Left lobe of liver (tissue), 2 donors: ENCODE measurements at places on chromosomes 16 and 17.

- no peak for DNase-seq
These were observed 265.3 kb downstream of the SEC14L1 start for GRCh38 chr17:77405867-77406732.

DNA sequence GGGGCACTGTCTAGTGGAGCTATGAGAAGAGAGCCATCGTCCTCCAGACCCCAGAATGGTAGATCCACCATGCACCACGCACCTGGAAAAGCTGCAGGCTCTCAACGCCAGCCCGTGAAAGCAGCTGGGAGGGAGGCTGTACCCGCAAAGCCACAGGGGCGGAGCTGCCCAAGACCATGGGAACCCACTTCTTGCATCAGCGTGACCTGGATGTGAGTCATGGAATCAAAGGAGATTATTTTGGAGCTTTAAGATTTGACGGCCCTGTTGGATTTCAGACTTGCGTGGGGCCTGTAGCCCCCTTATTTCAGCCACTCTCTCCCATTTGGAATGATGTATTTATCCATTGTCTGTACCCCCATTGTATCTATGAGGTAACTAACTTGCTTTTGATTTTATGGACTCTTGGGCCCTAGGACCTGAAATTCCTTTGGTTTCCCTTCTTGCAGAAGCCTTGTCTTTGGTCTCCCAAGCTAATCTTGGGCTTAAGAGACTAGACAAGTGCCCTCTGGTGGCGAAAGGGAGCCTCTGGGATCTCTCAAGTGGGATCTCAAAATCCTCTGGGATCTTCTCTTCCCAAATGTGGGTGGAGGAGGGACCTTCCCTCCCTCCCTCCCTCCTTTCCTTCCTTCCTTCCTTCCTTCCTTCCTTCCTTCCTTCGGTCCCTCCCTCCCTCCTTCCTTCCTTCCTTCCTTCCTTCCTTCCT lies 58.2 kb upstream of the HAPSTR1 start:
- no peak for DNase-seq

GRCh38 chr16:54633943-54634362 lies 296.7 kb upstream of the IRX5 start:
- DNase-seq = no peak

GRCh38 chr16:57798953-57799599 lies 3.2 kb downstream of the KIFC3 start:
- no peak for DNase-seq

DNA sequence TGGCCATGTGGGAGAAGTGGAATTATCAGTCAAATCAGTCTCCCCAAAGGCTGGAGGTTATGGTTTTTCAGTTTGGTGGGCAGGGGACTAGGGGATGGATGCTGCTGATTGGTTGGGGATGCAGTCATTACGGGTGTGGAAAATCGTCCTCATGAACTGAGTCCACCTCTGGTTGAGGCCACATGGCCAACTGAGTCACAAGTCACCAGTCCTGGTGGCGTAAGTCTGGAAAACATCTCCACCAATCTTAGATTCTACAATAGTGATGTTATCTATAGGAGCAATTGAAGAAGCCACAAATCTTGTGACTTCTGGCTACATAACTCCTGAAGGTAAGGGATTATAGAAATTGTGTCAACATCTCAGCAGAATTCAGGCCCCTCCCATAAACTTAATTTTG lies 5.2 kb upstream of the RNF135 start:
- DNase-seq = no peak
